ENCODE measurements at places on chromosomes 2 and 18.

DNA sequence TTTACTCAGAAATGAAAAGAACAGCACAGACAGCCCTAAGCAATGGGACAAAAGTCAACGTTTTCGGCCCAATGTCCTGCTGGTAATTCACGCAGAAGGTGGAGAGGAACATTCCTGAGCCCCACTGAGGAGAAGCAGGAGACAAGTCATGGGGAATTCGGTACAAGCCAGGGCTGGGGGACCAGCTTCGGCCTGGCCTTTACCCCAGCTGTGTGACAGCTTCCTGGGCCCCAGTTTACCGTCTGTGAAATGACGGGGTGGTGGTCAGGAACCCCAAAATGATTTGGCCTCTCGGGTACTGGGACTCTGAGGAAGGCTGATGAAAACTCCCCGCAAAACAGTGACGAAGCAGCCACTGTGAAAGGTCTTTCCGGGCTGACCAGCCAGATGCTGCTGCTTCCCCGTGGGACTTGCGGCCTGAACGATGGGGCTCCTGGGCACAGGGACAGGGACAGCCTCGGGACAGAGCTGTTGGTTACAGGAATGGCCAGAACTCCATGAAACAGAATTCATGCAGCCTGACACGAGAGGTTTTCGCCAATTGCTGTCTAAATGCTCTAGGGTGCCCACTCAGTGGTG, 21.6 kb downstream of the KIF1A start:
- no peak for DNase-seq

- DNase-seq: no peak
Observed at GRCh38 chr2:98805412-98806171, 74.7 kb upstream of the MGAT4A start.

DNA sequence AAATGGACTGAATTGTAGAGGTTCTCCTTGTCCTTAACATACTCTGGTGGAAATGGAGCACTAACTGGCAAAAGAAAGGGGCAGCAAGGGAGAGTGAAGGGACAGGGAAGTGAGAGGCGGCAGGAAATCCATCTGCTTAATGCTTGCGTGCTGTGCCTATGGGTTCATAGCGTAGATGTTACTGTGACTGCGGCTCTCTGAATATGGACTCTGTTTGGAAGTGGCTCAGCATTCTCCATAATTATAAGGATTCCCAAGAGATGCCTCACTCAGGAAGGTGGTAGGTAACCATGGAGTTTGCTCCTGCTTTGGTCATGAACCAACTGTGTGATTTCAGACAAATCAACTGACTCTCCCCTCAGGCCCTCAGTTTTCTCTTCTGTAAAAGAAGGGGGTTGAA, 50.0 kb downstream of the MYO3B start:
- DNase-seq: no peak

- no peak for DNase-seq
Observed at GRCh38 chr18:55376387-55376786, 211.6 kb downstream of the TCF4 start.

DNA sequence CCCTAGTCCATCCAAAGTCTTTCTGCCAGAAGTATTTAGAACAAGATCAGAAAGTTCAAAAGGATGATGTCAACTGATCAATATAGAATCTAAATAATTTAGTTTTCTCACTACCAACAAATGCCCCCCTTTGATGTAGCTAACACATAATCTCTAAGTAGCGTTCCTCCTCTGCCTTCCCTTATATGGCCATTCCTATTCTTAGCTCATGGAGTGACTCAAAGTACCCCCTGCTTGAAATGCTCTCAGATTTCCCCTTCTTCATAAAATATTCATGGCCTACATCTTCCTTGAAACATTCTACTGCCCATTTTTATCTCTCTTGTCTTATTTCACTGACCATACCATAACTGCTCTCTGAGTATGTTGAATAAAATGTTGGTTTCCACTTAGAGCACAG, 151.5 kb downstream of the UPP2 start:
- no peak for DNase-seq

- no peak for DNase-seq
Observed at GRCh38 chr2:120436460-120436739, 90.5 kb downstream of the INHBB start.

GRCh38 chr2:231429901-231430300, 34.4 kb downstream of the NCL start:
- DNase-seq: no peak

DNA sequence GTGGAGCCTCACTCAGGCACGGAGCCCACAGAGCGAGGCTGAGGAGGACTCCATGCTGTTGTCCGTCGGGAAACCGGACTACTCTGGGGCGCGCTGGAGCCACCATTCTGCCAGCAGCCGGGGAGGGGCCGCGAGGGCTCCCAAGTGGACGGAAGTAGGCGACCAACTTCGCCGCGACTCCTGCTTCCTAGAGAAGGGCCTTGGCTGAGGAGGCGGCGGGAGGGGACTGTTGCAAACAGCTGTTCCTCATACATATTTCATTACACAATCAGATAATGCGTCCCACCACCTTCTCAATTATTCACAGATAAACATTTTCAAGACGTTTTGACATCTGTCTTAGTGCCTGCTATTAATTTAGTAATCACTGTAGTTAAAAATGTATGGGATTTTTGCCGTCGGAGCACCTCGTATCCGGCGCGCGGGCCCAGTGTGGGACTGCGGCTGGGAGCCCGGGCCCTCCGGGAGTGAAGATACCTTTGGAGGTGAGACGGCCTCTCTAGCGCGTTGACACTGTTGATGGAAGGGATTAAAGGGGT, 11.7 kb upstream of the SIX3 start:
- no peak for DNase-seq

DNA sequence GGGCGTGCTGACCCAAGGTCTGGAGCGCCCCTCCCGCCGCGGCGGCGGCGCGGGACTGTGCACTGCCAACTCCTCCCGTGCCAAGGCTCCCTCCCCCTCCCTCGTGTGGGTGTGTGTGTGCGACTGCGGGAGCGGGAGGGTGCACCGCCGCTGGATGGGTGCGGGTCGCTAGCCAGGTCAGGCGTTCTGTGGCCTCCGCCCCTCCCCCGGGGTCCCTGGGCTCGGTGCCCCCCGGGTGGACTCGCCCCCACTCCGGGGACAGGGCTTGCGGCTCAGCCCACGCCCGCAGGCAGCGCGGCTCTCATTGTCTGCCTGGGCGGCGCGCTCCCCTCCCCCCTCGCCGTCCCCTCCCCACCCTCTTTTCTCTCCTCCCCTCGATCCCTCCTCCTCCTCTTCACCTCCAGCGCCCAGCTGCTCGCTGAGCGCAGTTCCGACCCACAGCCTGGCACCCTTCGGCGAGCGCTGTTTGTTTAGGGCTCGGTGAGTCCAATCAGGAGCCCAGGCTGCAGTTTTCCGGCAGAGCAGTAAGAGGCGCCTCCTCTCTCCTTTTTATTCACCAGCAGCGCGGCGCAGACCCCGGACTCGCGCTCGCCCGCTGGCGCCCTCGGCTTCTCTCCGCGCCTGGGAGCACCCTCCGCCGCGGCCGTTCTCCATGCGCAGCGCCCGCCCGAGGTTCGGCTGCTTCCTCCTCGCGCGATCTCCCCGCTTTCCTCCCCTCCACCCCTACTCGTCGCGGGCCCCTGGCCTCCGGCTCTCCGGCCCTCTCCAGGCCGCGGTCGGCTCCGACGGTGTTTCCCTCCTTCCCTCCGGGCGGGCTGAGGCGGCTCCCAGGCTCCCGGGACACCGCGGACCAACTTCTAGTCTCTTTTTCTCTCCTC, at the start of gene GATA6:
GATA6 (plus strand) TSS at position 579 of the 878 bp plus-strand sequence. CDS start 1,556 bp downstream, outside the sequence.
- DNase-seq: no peak

Measured in GM19239 (cell line).